ENCODE measurements at places on chromosomes 3 and 15.

DNA sequence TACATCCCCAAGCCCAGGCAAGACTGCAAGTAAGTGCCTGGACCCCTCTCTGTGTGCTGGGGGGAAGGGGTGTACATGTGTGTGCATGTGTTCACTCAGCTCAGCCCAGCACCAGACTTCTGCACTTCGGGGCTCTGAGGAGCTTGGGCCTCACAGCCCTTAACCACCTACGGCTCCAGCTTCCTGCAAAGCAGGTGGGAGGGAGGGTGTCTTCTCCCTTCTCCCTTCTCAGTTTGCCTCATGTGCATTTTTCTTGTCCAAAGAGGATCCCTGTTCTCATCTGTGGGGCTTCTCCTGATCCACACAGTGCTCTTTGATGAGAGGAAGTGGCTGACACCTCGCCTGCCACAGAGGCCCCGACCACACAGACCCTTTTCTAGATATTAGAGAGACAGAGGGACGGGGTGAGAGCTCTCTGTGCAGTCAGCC, 69.3 kb downstream of the MESD start:
- DNase-seq: no peak

DNA sequence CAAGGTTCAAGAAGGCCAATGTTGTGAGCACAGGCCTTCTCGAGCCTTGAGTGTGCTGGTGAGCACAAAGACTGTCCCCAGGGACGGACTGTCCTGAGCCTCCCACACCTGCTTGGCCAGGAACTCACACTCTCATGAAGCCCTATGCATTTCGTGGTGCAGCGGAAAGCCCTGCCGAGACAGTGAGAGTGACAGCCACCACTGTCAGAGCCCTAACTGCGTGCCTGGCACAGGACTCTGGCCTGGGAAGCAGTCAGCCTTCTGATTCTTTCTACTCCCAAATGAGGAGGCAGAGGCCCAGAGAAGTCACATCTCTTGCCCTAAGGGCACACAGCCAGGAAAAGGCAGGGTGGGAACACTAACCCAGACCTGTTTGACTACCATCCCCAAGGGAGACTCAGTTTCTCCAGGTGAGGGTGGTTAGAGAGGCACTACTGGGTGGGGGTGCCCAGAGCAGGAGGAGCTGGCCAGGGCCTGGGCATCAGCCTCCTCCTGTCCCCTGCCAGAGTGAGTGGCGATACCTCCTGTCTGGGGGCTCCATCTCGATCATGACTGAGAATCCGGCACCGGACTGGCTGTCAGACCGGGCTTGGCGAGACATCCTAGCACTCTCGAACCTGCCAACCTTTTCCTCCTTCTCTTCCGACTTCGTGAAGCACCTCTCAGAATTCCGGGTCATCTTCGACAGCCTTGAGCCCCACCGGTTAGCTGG, 50.8 kb downstream of the SEMA3G start:
- no peak for DNase-seq

DNA sequence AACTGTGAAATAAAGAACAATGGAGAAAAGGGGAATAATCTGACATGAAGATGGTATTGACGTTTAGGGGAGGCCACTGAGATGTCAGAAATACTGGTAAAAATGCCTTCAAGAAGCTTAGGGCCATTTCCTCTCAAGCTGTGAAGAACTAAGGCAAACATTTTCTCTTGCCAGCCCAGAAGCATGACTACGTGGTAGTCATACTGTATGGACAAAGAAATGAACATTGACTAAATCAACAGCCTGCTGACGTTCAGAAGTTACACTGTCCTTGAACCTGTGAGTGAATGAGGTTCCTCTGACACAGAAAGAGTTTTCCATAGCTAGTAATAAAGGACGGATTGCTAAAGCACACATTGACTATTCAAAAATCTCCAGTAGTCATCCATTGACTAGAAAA, 121.0 kb downstream of the P3H2 start:
- no peak for DNase-seq

DNA sequence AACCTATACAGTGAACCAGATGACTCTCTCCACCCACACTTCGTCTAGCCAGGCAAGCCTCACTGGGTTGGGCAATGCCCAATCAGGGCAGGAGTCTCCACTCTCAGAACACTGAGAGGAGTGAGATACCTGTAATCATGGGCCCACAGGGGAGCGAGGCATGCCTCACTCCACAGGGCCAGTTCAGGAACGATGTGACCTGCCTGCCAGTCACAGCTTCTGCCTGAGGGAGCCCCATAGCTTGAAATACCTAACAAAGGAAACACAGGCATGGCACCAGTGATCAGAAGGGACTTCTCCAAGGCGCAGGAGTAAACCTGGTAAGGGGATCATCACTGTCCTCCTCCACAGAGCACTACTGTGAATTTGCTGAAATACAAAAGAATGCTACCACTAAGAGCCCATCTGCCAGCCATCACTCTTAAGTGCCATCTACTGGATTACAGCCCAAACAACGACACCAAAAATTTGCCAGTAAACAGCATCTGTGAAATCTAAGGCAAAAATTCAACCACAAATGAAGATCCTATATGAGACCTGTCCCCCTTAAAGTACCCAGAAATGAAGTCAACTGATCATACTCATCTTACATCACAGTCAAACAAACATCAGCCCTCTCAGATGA, 689.9 kb upstream of the SEMA6D start:
- DNase-seq: no peak

- no peak for DNase-seq
Observed at GRCh38 chr3:25662736-25663320, 1.9 kb downstream of the TOP2B start.

- no peak for DNase-seq
Observed at GRCh38 chr3:124730941-124731297, 667 bp downstream of the UMPS start.

DNA sequence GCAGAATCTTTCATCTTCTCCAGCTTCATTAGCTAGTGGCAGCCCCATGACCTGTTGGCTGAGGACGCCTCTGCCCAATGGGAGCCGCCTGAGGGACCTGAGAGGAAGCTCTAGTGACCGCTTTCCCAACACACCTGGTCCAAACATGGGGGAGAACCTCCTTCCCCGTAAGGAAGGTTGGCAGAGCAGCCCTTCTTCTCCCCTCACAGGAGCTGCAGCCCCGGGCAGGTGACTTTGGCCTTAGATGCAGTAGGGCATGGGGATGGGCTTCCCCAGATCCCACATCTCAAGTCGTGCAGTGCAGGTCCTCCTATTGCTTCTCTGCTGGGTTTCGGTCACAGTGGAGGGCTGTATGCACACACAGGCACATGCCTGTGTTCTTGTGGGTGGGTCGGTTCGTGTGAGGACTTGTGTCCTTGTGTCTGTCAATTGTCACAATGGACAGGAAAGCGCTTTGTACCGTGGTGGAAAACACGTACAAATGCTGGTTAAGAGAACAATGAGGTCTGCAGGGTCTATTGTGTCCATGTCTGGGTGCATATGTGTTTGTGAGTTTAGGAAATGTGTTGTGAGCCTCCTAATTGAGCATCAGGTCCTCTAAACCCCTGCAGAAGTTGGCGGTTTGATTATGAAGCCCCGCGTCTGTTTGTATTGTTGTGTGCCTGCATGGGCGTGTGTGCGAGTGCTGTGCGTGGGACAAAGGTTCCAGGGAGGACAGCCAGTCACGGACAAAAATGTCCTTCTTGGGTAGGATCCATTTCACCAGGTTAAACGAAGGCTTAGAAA, 1.4 kb downstream of the ISLR2 start:
- DNase-seq: no peak

DNA sequence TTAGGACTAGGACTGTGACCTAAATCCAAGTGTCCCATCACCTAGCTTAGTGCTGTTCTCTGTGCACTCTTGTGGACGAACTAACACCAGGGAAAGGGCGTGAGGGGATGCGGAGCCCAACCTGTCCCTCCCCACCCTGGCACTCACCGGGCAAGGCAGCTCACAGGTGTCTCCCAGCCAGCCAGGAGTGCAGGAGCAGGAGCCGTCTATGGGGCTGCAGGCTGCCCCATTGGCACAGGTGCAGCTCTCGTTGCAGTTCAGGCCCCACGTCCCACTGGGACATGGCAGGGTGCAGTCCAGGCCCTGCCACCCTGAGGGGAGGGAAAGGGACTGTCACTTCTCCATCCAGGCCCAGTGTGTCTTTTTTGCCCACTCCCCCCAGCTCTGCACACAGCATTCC, 60.3 kb downstream of the RAB11A start:
- DNase-seq: no peak

GRCh38 chr3:155549087-155549486, 195.8 kb downstream of the PLCH1 start:
- no peak for DNase-seq

- no peak for DNase-seq
Observed at GRCh38 chr15:48040166-48040817, 80.5 kb upstream of the SLC24A5 start.

- no peak for DNase-seq
Observed at GRCh38 chr3:65558826-65559225, 479.9 kb downstream of the MAGI1 start.

DNA sequence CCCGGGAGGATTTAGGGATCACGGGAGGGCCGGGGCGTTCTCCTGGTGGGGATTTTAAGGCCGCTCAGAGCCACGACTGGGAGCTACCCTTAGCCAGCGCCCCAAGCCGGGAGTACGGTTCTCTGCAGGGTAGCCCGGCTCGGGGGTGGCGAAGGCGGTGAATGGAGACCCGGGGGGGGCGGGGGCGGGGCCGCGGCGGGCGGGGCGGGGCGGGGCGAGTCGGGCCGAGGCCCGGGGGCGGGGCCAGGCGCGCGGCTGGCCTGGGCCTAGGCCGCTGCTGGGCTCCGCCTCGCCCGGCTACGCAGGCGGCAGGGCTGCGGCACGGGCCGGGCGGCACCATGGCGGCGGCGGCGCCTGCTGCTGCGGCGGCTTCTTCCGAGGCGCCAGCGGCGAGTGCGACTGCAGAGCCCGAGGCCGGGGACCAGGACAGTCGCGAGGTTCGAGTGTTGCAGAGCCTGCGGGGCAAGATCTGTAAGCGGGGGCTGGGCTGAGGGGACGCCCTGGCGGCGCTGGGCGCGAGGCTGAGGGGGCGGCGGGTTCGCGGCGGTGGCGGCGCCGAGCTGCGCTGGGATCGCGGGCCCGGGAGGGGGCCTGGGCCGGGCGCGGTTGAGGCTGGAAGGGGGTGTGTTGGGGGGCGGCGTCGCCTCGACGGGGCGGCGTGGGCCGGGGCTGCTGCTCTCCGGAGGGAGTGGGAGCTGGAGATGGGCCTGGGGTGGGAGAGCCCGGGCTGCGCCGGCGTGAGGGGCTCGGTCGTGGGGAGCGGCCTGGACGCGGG, at the start of gene RASA2:
Gene RASA2 (plus strand): TSS at position 282 of the 775 bp plus-strand sequence. CDS start 57 bp downstream, at position 339.
- peak; percentile 94 for DNase-seq

DNA sequence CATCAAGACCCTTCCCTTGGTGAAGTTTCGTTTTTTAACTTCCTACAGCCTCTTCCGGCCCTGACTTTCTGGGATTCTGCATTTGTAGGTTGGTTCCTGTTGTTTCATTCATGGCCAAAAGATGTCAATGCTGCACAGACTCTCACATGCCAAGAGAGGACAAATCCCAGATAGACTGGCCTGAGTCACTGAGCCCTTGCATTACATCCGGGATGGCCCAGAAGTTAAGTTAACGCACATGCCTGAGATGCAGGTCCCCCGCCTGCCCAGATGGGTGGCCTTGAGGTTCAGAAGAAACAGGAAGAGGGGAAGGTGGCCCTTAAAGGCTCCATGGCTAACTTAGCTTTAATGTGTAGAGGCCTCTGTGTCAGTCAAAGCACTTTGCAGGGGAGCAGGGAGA, 51.6 kb upstream of the SRGAP3 start:
- DNase-seq: no peak

GRCh38 chr3:77320514-77320913, 280.6 kb downstream of the ROBO2 start:
- DNase-seq: no peak

GRCh38 chr3:157098823-157099185, 61.1 kb downstream of the CCNL1 start:
- DNase-seq: no peak

DNA sequence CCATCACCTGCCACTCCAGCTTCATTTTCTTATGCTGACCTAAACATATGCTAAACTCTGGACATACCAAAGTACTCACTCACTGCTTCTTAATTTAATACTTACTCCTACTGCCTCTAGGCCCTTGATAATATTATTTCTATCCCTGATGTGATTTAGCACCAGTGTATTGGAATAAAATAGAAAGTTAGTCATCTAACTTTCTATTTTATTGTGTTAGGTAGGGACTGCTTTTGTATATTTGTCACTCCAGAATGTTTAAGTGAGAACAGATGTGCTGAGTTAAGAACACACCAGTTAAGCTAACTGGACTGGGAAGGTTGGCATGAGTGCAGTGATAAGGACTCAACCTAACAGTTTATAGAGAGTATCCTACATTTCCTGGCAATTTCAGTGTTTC, 6.5 kb upstream of the CLDN16 start:
- DNase-seq: no peak

- DNase-seq: no peak
Observed at GRCh38 chr3:141690431-141691072, 47.5 kb upstream of the RNF7 start.

DNA sequence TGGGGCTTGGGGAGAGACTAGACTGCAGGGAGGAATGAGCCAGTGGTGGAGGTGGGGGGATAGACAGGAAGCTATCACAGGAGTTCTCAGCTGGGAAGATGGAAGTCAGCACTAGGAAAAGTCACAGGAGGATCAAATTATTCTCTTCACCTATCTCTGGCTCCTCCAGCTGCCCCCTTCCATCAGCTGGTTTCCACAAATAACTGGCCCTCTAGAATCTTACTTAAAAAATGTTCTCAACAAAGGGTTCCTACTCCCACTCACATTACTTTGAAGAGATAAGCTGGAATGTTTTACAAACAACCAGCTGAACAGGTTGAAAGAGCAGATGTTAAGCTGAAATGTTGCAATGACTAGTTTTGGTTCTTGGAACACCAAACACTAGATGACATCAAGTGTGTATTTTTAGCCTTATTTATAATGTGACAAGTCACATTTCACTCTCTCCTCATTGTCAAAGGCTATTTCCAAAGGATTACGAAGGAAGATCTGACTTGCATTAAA, 102.7 kb upstream of the AADACL2 start:
- no peak for DNase-seq

- DNase-seq: no peak
Observed at GRCh38 chr15:68833700-68834331, 13.1 kb upstream of the ANP32A start.

GRCh38 chr15:75578173-75578947, 755 bp downstream of the PTPN9 start:
- peak; percentile 38 for DNase-seq

DNA sequence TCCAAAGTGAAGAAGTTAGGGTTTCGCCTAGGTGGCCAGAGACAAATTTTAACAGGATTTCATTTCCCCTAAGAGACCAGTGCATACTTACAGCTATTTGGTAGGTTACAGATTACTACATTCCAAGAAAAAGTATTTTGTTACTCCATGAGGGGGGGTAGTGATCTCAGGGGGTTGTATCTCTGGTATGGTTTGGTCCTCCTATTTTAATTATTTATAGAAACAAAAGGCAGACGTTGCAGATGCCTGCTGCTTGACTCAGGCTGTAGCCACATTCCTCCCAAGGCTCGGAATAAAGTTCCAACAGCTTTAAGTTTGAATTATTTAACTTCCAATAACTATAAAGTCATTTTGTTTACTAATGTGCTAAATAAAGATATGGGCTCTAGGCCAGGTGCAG, 1.3 kb upstream of the TRIM59 start:
- DNase-seq: no peak

Measured in cerebellum (tissue), 4 donors.